ENCODE measurements at places on chromosomes 7 and 10.

DNA sequence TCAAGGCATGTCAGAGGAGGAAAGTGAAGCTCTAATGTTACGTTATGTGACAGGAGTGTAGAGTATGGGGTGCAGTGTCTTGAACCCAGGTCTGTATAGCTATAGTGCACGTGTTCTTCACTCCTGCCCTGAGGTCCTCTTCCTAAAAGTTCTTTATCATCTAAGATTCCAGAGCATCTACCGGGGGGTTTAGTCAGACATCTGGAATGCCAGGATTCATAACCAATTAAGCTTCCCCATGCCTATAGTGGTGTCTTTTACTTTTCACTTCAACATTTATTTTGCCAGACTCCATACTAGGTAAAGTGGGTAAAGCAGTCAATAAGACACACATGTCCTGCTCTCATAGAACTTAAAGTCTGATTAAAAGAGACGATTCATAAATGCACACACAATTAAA lies 22.4 kb downstream of the PPP1R3C start:
- no peak for DNase-seq

GRCh38 chr7:27925573-27926201 lies 185.7 kb downstream of the TAX1BP1 start:
- no peak for DNase-seq

GRCh38 chr7:157513162-157513621 lies 176.4 kb downstream of the DNAJB6 start:
- DNase-seq = no peak

DNA sequence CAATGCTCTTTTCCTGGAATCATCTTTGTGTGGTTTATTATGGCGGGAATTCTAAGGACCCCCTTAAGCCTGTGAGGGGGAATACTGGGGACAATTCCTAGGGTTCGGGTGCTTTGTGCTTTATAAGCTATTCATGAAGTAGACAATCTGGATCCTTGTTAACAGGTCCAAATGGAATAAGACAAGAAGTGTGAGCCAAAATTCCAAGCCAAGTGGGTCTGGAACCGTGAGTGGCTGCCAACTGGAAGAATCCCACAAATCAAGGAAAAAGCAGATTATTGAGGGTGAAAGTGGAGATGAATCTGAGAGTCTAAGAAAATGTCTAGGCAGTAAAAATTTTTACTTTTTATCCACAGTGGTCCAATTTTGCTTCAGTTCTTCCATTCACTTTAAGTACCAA lies 136.8 kb downstream of the MDFIC start:
- DNase-seq = no peak

GRCh38 chr10:84308481-84309304 lies 19.7 kb upstream of the CCSER2 start:
- DNase-seq = peak; percentile 17

- no peak for DNase-seq
These were observed 386.7 kb upstream of the NPVF start for GRCh38 chr7:25615003-25615402.

DNA sequence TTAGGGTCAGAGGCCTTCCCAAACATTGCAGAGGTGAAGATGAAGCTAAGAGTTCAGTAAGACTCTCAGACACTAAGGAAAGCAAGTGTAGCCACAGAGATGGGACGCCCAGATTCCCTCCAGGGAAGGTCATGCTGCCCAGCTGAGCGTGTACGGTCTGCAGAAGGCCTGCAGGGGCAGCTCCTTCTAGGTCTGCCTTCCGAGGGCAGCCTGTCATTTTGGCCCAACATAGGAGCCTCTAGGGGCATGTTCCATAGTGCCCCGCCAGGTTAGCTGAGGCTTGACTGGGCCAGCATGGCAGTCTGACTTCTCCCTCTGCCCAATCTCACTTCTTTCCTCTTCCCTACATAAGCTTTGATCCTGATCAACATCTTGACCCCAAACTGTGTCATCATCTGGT lies 130.7 kb downstream of the PIP4K2A start:
- no peak for DNase-seq

GRCh38 chr10:949446-949845 lies 17.9 kb upstream of the LARP4B start:
- no peak for DNase-seq

DNA sequence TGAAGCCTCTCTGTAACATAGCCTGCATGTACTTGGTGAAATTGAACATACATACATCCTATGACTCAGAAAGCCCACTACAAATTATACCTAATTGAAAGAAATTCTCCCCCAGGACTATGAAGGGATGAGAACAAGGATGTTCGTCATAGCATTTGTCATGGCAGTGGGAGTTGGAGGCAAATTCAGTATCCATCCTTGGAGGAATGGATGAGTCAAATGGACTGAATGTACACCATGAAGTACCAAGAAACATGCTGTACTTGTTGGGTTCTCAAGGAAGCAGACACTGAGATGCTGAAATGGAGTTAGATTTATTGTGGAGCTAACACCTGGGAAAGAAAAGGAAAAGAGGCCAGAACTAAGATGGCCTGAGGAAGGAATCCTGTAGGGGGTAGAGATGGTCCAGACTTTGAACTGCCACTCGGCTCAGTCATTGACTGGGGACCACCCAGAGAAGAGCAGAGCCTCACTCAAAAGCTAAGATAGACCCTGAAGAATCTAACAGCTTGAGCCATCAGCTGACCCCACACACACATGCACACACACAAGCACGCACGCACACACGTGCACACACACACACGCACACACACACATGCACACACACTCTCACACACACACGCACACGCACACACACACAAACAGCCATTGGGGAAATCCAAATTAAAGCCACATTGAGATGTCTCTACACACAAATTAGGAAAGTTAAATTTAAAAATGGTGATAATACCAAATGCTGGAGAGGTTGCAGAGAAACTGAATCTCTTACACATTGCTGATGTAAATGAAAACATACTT lies 22.3 kb downstream of the AOC1 start:
- DNase-seq = no peak

DNA sequence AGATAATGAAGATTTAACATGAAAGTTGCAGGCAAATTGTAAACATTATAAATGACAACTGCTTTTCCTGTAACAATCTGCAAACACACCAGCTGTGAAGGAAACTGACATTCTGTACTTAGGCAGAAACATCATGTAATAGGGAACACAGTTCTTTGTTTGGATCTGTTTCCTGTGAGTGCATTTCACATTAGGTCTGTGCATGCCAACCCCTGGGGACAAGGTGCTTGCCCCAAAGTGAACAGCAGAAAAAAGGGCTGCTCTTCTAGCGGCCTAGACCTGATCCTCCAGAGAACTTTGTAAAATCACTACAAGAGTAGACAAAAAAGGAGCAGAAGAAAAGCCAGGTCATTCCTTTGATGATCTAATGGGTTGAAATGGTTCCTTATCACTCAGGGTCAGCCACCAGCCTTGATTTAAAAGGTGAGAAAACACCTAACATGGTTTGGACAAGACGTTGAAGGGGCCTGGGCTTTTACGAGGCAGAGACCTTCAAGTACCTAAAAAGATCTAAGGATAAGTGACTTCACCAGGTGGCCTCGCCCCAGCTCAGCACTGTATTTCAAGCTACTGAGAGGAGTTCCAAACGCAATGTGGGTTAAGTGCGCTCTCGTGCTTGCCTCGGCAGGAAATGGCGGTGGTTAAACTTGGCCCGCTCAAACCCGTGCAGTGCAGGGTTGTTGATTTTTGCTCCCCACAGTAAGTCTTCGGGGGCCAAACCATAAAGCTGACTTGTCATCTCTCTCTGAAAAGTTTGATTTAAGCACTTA lies 249.7 kb downstream of the CREB5 start:
- DNase-seq = no peak

DNA sequence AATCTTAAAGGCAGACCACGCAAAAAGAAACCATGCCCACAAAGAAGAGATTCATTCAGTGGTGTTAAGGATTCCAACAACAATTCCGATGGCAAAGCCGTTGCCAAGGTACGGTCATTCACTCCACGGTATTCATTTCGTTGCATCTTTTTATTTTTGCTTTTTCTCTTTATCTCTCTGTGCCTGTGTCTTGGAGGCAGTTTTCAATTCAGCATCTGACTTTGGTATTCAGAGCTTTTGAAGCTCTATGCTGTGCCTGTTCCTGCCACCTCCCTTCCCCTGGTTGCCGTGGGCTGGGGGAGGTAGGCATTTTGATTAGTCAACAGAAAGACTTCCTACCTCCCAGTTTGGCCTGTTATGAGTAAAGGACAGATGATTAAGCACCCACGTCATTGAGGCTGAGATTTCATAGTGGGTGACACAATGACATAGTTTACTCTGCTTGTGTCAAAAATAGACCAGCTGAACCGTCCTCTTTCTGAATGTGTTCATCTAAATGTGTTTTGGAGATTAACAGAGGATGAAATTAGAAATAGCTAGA lies 149.5 kb downstream of the ARID5B start:
- DNase-seq = no peak

DNA sequence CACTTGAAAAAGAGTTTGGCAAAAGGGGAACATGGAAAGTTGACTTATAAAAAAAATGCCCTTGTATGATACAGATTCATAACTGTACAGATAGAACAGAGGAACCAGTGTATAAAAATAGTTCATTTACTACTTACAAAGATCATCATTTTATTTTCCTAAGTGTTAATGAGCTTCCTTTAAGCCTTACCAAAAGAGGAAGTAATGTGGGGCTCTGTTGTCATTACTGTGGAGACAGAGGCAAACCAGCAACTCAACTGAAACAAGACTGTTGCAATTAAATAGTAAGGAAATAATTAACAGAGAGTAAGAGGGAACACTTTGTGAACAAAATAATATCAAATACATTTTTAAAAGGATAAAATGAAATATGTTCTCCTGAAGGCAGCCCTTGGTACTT lies 526.2 kb upstream of the ADARB2 start:
- DNase-seq = no peak

- DNase-seq = no peak
These were observed 326.2 kb upstream of the KAT6B start for GRCh38 chr10:74500026-74500704.

DNA sequence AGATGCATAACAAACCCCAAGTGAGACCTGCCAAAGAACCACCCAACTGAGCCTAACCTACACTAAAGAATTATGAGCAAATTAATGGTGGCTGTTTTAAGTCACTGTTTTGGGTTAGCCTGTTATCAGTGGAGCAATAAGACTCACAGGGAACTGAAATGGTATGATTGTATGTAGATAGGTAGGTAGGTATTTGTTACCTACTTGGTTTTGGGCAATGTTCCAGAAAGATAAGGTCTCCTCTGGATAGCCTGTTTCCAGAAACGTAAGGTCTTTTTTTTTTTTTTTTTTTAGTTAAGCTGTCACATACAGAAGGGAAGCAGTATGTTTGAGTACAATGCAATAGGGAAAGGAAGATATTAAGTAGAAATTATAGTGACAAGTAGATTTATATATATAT lies 47.6 kb downstream of the PSMC2 start:
- no peak for DNase-seq

GRCh38 chr10:681670-682318 lies 7.7 kb downstream of the DIP2C start:
- DNase-seq = no peak

- DNase-seq = no peak
These were observed 214.2 kb upstream of the ADO start for GRCh38 chr10:62590306-62590705.

GRCh38 chr10:79349072-79349491 lies 1.8 kb downstream of the PPIF start:
- no peak for DNase-seq

GRCh38 chr7:47207956-47208355 lies 374.0 kb downstream of the TNS3 start:
- no peak for DNase-seq

DNA sequence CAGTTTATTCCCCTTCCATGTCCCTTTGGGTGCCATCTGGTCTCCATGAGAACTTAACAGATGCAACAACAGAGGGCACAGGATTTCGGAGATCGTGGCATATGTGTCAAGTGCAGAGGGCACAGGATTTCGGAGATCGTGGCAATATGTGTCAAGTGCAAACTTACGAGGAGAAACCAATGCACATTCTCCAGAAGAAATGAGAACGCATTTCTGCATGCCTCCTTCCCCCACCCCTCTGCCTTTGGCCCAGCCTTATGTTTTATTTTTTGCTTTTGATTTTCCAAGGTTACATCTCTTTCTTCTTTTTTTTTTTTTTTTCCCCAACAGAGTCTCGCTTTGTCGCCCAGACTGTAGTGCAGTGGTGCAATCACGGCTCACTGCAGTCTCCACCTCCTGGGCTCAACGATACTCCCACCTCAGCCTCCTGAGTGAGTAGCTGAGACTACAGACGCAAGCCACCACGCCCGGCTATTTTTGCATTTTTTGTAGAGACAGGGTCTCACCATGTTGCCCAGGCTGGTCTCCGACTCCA lies 586 bp upstream of the ANKRD26 start:
- DNase-seq = peak; percentile 11

DNA sequence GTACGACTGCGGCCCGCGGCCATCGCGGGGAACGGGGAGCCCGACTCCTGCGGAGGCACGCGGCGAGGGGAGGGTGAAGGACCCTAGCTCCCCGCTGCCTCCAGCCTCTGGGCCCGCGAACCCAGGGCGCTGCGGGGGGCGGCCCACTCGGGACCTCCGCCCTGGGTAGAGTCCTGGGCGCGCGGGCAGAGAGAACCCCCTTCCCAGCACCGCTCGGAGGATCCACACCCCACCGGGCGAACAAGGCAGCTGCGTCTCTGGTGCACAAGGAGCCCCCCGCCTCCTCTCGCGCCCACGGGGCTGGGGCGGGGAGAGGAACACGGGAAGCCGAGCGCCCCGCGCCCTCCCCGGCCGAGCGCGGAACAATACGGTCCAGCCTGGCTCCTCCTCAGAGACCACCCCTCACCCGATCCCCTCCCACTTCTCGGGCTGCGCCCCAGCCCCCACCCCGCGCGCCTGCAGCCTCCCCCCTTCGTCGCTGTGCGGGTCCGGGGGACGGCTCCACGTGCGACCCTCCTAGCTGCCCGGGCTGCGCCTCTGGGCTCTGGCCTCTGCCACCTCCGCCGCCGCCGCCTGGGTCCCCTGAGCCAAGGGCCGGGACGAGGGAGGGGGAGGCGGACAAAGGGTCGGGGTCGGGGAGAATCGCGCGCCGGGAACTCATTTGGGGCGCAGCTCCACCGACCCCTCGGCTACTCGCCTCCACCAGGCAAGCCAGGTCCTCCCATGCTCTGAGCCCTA lies at the start of gene WDR86:
Gene WDR86, minus strand, starts transcription at position 372 of the 738 bp plus-strand sequence. CDS start 449 bp downstream, outside the sequence.
- DNase-seq = no peak

- no peak for DNase-seq
These were observed 1035.6 kb upstream of the PHF14 start for GRCh38 chr7:9937944-9938631.

GRCh38 chr10:101438881-101439391 lies 85.0 kb downstream of the BTRC start:
- no peak for DNase-seq

- no peak for DNase-seq
These were observed 73.8 kb downstream of the PAXIP1 start for GRCh38 chr7:154929006-154929726.

DNA sequence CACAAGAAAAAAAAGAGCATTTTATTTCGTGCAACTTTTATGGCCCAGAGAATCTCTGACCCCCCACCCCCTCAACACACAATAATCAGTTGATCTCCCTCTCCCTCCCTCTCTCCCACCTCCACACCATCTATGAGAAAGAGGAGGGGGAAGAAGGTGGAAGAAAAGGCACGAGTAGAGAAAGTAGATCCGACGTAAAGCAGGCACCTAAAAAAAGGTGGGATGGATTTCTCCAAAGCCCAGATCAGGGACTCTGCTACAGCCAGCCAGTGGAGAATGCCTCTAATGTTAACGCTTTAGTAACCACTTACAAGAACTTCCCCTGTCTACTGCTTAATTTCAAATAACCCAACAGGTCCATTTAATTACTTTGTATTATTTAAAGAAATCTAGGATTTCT lies 24.4 kb downstream of the KMT2C start:
- no peak for DNase-seq

- DNase-seq = no peak
These were observed 620 bp downstream of the BET1 start for GRCh38 chr7:94003446-94004023.

Data from body of pancreas (tissue), 4 donors.